ENCODE measurements at places on chromosomes 7 and 10. TPM values are rescaled to one million over a fixed set of nuclear protein-coding genes. Genes with fewer than 3 reads are reported as not detected.
A peak's percentile ranks its signal among the peaks of the same experiment; 100 is the strongest.

GRCh38 chr7:9264395-9264794 lies 831.0 kb downstream of the NXPH1 start:
- H3K4me3 ChIP-seq: no peak overlapping the region
- H3K4me1 ChIP-seq: no peaks in the 10 kb centered on the region
- DNase-seq: no peak
- H3K27me3 ChIP-seq: no peaks in the 10 kb centered on the region
- H3K27ac ChIP-seq: no peak overlapping the region

GRCh38 chr7:64515330-64515729 lies 47.5 kb downstream of the ZNF680 start:
- no peak overlapping the region for H3K4me3 ChIP-seq
- H3K27ac ChIP-seq: no peak overlapping the region
- no peak for DNase-seq
- no peaks in the 10 kb centered on the region for H3K27me3 ChIP-seq
- H3K4me1 ChIP-seq: no peaks in the 10 kb centered on the region

Gene CLRN3
- not detected for total RNA-seq

DNA sequence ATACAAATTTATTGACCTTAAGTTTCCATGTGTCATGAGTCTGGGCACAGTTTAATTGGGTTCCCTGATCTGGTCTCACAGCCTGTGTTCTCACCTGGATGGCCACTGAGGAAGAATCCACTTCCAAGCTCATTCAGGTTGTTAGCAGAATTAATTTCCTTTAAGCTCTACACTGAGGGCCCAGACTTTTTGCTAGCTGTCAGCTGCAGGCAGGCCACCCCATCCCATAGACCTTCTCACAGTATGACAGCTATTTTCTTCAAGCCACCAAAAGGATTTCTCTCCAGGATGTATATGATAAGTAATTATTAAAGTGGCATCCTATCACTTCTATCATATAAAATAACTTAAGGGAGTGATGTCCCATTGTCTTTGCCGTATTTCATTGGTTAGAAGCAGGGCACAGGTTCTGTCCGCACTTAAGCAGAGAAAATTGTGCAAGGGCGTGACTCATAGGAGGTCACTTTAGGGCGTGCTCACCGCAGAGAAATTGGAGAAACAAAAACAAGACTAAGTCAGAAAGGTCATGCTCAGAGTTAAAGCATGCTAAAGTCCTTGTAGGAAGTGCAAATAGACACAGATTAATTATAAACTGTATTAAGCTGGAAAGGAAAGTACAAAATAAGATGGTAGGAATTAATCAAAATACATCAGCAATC lies 109.9 kb downstream of the AHR start:
- no peak overlapping the region for H3K27ac ChIP-seq
- peak; percentile 52 for DNase-seq
- H3K4me1 ChIP-seq: peaks cover 28% of the 10 kb centered on the region
- H3K27me3 ChIP-seq: no peaks in the 10 kb centered on the region
- H3K4me3 ChIP-seq: no peak overlapping the region

- H3K27me3 ChIP-seq: no peaks in the 10 kb centered on the region
- peak; percentile 63 for DNase-seq
- H3K4me3 ChIP-seq: no peak overlapping the region
- H3K27ac ChIP-seq: peak overlapping the region; percentile 67
- H3K36me3 ChIP-seq: peaks cover 12% of the 10 kb centered on the region
- peaks cover 58% of the 10 kb centered on the region for H3K4me1 ChIP-seq
These were observed 108.2 kb downstream of the PIP4K2A start for GRCh38 chr10:22606164-22606614.

- H3K27ac ChIP-seq: peak overlapping the region; percentile 73
- DNase-seq: no peak
- no peak overlapping the region for H3K4me3 ChIP-seq
- no peaks in the 10 kb centered on the region for H3K27me3 ChIP-seq
- no peaks in the 10 kb centered on the region for H3K36me3 ChIP-seq
These were observed 59.2 kb downstream of the SLC16A12 start for GRCh38 chr10:89476150-89476549.

GRCh38 chr7:112009081-112009480 lies 197.1 kb downstream of the DOCK4 start:
- no peaks in the 10 kb centered on the region for H3K27me3 ChIP-seq
- no peaks in the 10 kb centered on the region for H3K36me3 ChIP-seq
- H3K4me1 ChIP-seq: peaks cover 28% of the 10 kb centered on the region
- no peak for DNase-seq
- no peak overlapping the region for H3K27ac ChIP-seq

Gene PRR15
- total RNA-seq: 4.1 TPM

All from lower lobe of right lung (tissue), 2 donors.